Mesothelial cell of epicardium (in vitro differentiated cells): ENCODE measurements at places on chromosomes 12 and 14.

DNA sequence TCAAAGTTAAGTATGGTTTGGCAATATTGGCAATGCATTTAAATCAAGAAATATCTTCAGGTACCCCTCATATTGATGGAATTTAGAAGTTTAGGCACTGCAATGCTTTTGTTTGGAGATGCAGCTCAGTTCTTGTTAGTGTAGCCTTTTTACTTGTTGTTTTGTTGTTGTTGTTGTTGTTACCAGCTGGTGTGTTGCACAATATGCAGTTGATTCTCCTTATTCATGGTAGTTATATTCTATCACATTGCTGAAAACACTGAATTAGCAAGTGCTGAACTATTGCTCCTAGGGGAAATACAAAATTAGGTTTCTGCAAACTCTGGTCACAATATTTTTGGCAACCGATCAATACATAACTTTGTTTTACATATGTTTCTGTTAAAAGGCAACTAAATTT is 34.8 kb downstream of the CCER1 start:
- no peak for DNase-seq

- no peak for DNase-seq
Measured at GRCh38 chr12:94266796-94267536, 118.6 kb downstream of the PLXNC1 start.

- no peak for DNase-seq
Measured at GRCh38 chr14:69586404-69586803, 11.7 kb upstream of the CCDC177 start.

GRCh38 chr12:57455374-57456144 is 452 bp downstream of the INHBE start:
- no peak for DNase-seq

- DNase-seq, result no peak
Measured at GRCh38 chr14:50122291-50122690, 5.9 kb upstream of the VCPKMT start.

GRCh38 chr12:88935856-88936255 is 355.6 kb upstream of the KITLG start:
- DNase-seq, result no peak

DNA sequence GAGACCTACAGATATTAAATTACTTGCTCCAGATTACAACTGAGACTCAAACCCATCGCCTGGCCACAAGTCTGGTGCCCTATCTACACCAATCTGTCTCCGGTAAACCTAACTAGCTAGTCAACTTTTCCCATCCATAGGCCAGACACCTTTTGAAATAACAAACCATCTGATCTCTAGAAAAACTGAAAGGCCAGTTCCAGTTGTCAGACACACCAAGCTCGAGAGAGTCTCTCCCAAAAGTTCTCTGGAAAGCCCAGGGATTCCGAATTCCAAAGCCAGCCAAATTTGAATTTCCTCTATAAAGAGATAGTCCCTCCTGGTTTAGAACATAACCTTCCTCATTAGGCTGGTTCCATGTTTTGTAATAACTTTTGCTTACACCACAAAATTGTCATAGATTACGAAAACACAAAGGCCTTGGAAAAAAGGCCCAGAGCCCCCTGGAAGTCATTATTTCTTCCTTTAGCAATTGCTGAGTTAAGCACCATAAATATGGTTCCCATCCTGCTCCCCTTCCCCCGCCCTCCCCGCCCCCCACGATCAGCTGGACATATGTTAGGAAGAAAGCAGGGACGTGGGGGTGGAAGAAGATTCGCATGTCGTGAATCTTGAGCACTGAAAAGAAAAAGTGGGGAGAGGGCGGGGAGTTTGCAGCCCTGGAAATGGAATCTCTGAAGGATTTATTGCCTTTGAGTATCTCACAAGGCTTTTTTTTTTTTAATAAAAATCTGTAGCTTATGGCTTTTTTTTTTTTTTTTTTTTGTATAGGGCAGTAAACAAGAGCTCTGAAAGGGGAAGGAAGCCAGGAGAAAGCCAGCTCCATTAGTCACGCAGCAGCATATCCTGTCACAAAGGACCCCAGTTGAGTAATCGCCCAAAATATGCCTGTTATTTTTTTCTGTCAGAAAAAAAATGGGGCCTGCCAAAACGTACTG is 110.4 kb downstream of the ZFP36L1 start:
- DNase-seq, result no peak

GRCh38 chr14:103597623-103598377 is 31.2 kb upstream of the KLC1 start:
- DNase-seq, result no peak
